ENCODE measurements at places on chromosomes 5 and 9.

DNA sequence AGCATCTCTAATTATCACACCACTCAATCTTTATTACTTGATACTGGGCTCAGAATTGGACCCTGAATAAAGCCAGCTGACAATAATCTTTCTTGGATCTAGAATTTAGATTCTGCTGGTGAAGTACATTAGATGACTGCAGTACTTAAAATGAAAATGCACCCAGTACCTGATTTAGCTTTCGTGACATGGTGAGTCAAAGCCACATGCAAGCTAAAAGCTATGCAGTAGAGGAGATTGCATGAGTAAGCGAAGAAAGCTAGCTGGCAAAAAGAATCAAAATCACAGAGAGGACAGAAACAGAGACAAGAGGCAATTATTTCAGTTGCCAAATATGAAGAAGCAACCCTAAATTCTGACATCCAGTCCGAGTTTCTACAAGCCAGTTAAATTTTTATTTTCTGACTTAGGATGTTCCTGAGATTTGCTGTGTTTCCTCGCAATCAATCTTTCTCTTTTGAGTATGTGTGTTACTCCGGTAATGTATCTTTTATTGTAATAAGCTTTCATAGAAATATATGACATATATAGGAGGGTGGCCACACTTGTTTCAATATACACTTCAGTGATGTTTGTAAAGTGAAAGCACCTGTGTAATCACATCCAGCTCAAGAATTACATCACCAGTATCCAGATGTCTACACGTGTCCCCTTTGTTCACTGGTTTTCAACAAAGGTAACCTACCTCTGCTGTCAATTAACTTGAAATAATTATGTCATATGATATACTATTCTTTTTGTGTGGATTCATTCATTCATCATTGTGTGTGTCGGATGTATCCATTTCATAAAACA is 101.7 kb downstream of the CDH18 start:
- DNase-seq, result no peak

DNA sequence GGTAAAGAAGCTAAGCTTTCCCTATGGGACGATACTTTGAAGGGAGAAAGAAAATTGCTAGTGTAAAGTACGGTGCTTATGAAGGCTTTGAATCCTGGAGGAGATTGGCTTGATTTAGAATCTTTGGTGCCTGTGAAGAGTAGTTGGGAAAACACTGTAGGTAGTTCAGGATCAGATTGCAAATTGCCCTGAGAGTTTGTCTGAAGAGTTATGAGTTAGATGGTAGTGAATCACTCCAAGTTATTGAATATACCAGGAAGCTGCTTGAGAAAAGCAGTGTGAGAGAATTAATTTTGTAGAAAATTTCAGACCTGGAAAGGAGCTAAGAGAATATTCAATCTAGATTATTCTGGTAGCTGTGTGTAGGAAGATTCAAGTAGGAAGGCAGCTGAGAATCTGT is 11.5 kb downstream of the MAN2A1 start:
- DNase-seq, result no peak

DNA sequence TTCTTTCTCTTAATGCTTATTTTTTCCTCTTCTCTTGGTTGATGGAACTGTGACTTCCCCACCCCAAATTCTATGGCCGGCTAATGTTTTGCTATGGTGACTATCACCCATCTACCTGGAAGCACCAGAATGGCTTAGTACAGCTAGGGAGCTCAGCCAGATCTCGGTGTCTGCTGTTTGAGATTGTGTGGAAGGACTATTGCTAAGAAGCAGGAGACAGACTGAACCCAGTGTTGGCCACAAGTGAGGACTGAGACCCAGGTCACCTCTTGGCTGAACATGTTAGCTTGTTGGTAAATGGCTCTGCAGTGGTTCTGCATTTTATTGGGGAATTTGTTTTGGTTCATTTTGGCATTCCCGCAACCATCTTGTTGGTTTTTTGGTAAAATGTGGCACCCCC is 2.7 kb downstream of the PRRC2B start:
- DNase-seq, result no peak

DNA sequence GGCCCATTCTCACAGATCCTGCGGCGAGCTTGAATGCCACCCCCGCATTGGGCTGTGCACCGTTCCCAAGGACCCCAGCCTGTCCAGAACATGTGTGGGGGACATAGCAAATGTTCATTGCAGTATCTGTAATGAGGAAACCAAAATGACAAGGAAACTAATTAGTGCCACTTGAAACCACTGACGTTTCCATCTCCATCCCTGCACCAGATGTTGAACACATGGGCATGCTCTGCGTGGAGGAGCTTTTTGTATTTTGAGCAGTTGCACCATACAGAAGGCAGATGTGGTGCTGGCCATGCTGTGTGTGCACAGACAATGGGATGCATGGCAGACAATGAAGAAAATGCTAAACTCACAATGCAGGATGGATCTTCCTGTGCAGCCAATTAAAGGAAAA is 437.7 kb downstream of the SEMA5A start:
- no peak for DNase-seq

GRCh38 chr5:144151026-144151425 is 19.4 kb downstream of the YIPF5 start:
- DNase-seq, result no peak

DNA sequence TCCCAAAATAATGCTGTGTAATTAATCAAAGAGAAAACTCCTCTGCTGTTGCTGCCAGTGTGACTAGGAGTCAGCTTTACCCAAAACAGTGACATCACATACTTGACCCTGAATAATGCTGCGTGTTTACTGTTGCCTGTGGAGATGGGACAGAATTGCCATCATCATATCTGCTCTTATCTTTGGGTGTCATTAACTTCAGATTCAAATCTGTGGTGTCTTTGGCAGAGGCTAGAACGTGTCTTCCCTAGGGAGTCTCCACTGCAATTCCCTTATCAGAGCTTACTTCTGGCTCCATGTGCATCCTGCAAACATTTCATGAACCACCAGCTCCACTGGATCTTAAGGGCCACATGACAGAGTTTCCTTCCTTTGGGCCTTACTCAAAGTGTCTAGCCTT is 88.9 kb upstream of the MRPS30 start:
- no peak for DNase-seq

GRCh38 chr5:40680741-40681362 is 1.1 kb downstream of the PTGER4 start:
- DNase-seq, result peak; percentile 63

- DNase-seq, result no peak
Observed at GRCh38 chr5:1524799-1525623, 1.3 kb upstream of the LPCAT1 start.

DNA sequence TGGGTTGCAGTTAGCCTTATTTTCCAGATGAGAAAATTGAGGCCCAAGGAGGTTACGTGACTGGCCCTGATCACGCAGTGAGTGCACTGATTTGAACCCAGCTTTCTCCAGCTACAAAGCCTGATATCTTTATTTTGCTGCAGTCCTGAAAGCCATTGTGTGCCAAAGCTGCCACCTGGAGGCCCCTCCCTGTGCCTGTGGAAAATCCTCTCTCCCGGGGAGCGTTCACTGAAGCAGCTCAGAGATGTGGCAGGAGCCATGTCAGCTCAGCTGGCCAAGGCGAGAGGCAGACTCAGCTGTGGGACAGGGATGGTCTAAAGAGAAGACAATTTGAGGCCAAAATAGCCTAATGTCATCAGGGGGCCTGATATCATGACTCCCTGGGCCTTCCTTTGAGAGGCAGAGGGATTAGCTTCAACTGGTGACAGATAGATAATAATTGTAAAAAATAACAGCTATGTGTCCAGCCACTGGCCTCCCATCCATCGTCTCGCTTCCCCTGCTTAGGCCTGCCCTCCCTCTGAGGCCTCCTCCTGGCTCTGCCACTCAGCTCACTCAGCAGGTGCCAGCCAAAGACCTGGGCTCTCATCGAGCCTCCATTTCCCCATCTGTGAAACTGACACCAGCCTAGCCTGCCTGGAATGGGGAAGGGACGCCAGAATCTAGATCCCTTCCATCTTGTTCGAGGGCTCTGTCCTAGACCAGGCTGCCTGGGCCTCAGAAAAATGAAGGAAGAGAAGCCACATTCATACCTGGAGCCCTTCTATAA is 74.3 kb upstream of the GGTA1 start:
- DNase-seq, result no peak

DNA sequence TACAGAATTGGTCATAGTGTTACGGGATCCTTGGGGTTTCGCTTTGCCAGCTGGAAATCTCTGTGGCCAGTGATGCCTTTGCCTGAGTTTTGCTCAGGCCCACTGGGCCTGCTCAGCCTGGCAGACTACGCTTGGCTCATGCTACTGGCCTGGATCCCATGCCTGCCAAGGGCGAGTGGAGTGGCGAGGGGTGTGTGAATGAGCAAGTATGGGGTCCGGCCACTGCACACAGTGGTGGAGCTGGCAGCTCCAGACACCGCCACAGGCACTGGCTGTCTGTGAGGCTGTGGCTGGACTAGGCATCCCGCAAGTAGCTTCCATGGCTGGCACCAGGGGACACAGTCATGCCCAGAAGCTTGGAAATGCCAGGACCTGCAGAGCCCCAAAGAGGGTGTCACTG is 240.3 kb downstream of the ARRDC3 start:
- DNase-seq, result no peak

- DNase-seq, result no peak
Observed at GRCh38 chr5:21219966-21220365, 1232.0 kb upstream of the CDH18 start.

- DNase-seq, result no peak
Observed at GRCh38 chr9:132193227-132194124, 31.6 kb downstream of the NTNG2 start.

- DNase-seq, result no peak
Observed at GRCh38 chr9:134545215-134545542, 96.4 kb upstream of the COL5A1 start.

DNA sequence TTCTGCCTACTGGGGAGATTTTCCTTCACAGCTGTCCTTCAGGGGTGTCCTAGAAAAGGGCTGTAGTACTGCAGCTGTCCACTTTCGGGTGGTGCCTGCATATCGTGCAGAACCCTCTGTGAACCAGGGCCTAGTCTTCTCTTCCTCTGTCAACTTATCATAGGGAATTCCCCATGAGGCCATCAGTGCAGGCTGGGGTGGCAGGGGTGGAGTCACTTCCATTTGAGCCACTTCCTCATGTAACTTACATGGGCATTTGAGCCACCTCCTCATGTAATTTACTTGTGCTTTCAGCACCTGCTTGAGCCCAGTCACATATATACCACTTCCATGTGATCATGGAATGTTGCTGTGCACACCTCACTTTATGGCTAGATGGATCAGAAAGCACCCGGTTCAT is 742.0 kb upstream of the RGMB start:
- DNase-seq, result no peak

DNA sequence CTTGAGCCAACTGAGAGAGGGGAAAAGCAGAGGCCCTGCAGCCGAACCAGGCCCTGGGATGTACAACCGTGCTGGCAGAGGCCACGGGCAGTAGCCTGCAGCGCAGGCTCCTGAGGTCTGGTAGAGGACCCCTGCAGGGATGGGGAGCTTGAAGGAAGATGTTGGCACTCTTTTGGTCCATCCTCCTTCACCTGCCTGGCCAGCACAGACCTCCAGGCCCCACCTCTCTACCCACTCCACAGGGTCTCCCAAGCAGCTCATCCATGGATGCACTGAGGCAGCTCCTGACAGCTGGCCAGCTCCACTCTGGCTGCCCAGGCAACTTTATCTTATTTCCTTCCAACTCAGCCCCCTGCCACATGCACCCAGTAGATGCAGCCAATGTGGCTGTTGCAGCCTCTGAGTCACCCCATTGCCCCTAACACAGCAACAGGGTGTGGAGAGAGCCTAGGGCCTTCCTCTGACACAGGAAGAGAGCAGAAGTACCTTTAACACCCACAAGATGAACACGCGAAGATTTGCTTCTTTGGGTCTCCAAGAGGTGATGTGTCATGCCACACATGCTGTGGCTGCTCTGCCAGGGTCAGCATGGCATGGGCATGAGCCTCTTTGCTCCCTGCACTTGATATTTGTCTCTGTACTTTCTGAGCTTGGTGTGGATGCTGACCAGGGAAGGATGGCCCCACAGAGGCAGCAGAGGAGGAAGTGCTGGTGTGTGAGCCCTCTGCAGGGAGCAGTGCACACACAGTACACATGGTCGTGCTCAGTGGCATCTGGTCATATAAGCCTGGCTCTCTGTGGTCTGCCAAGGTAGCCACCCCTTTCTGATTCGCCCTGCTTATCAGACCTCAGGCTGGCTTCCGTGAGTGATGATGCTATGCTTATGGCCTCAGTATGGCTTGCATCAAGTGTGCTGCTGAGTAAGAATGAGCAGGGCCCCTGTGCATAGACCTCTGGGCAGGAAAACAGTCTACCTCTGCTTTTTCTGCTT is 117.2 kb downstream of the NRG2 start:
- DNase-seq, result peak; percentile 67

GRCh38 chr9:75876999-75877640 is 13.4 kb upstream of the PCSK5 start:
- no peak for DNase-seq

DNA sequence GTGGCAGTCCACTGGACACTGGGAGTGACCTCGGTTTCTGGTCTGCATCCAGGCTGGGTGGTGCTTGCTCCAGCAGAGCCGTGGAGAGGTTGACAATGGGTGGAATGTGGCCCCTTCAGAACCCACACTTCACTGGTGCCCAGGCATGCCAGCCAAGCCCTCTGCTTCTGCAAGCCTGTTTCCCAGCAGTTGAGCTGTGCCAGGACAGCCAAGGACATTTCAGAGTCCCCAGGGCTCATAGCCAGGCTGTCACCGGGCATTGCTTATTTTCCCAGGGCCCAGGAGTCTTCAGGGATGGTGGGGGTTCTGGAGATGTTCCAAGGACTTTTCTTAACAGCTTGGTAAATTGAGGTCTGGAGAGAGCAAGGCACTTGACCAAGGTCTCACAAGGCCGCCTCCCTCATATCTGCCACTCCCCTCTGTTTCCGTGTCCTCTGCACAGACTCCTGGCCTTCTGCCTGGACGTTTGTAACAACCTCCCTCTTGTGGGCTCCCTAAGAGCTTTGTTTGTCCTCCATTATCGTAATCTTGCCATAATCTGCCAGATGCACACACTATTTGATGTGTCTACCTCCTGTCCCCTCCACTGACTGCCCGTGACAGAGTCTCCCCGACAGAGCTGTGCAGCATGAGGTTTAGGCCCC is 3.8 kb upstream of the NDST1 start:
- no peak for DNase-seq

GRCh38 chr5:139389701-139390638 is at the start of gene MZB1:
Gene MZB1, minus strand, starts transcription at chr5:139389913. Its CDS starts 57 bp downstream, at chr5:139389856.
- DNase-seq, result peak; percentile 86

DNA sequence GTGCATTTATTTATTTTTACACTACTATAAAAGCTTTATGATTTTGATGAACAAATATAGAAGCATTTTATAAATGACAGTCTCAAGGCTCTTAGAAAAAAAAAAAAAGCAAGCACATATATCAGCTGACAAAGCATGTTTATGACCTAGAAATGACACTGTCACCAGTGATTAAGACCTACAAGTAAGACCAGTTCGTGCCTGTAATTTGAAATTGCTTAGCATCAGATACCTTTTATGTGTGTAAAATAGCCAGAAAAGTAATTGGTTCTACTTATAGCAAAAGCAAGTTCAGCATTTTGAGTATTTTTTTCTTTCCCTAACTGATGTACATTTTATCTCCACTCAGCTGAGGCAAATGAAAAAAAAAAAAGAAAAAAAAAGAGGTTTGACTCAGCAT is 808.4 kb downstream of the CDH18 start:
- DNase-seq, result no peak

GRCh38 chr5:5739490-5739945 is 317.0 kb downstream of the ICE1 start:
- no peak for DNase-seq

- no peak for DNase-seq
Observed at GRCh38 chr5:72661405-72661804, 154.2 kb upstream of the ZNF366 start.

GRCh38 chr9:18010492-18010891 is 431.6 kb downstream of the SH3GL2 start:
- DNase-seq, result no peak

GRCh38 chr9:38357350-38358114 is 35.0 kb upstream of the ALDH1B1 start:
- DNase-seq, result no peak

- no peak for DNase-seq
Observed at GRCh38 chr5:24555229-24555628, 89.5 kb downstream of the CDH10 start.
